Activated naive CD4-positive, alpha-beta T cell treated with anti-CD3 and anti-CD28 coated beads for 36 hours (primary cell): ENCODE measurements at places on chromosomes 7 and 10. TPM values are rescaled to one million over a fixed set of nuclear protein-coding genes. Genes with fewer than 3 reads are reported as not detected.

GRCh38 chr7:16563281-16564022, 36.8 kb downstream of the LRRC72 start:
- H3K27ac ChIP-seq, result peak overlapping the region; percentile 51
- peaks cover 18% of the 10 kb centered on the region for H3K4me1 ChIP-seq
- no peak for DNase-seq
- H3K4me3 ChIP-seq, result peak overlapping the region; percentile 34

- H3K36me3 ChIP-seq, result peaks cover 43% of the 10 kb centered on the region
- peak overlapping the region; percentile 38 for H3K27ac ChIP-seq
- DNase-seq, result no peak
- no peak overlapping the region for H3K4me3 ChIP-seq
Measured at GRCh38 chr10:86439544-86439943, 72.9 kb upstream of the GRID1 start.

GRCh38 chr7:95840953-95841950, 68.9 kb downstream of the DYNC1I1 start:
- H3K4me1 ChIP-seq, result no peaks in the 10 kb centered on the region
- no peak overlapping the region for H3K4me3 ChIP-seq
- H3K36me3 ChIP-seq, result no peaks in the 10 kb centered on the region
- peaks cover 6% of the 10 kb centered on the region for H3K27me3 ChIP-seq
- no peak overlapping the region for H3K27ac ChIP-seq

DNA sequence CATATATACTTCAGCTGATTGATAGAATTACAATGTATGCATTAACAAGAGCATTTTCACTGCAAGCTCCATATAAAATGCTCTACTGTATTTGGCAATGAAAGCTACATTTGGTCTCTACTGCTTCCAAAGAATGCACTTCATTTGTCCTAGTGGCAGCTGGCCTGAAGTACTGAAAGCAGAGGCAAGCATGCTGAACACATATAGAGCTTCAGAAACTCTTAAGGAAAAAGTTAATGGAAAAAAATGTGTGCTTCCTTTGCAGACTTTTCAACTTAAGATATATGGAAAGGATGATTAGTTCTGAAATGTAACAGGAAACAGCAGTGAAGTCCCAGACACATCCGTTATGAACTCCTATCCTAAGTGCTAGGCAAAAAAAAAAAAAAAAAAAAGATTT, 537.1 kb upstream of the POM121L12 start:
- no peak overlapping the region for H3K27ac ChIP-seq
- H3K4me1 ChIP-seq, result no peaks in the 10 kb centered on the region
- no peaks in the 10 kb centered on the region for H3K36me3 ChIP-seq
- H3K4me3 ChIP-seq, result no peak overlapping the region
- DNase-seq, result no peak

GRCh38 chr7:45687721-45688120, 113.6 kb downstream of the ADCY1 start:
- no peaks in the 10 kb centered on the region for H3K27me3 ChIP-seq
- H3K27ac ChIP-seq, result no peak overlapping the region
- DNase-seq, result no peak
- H3K36me3 ChIP-seq, result no peaks in the 10 kb centered on the region

DNA sequence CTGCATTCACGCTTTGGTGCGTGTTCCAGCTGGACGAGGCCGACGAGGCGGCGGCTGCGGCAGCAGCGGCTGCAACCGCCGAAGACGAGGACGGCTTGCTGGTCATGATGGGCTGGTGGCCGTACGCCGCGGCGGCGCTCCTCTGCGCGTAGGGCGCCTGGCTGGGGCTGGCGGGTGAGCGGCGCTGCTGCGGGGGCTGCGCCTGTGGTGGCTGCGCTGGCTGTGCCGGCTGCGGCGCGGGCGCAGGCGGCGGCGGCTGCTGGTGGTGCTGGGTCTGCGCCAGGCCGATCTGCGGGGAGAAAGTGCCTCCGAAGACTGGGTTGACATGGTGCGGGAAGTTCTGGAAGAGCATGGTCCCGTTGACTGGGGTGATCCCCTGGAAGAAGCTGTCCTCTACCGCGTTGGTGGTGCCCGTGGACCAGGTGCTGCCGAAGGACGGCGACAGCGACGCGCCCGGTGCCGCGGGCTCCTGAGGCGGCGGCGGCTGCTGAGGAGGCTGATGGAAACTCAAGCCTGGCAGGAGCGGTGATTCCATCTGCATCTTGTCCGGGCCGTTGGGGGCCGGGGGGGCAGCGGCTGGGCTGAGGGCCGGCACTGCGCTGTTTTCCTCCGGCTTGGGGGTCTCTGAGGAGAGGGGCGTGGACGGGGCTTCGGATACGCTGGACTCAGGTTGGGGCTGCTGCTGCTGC, 51.1 kb downstream of the CPEB3 start:
- peaks cover 9% of the 10 kb centered on the region for H3K27me3 ChIP-seq
- H3K4me1 ChIP-seq, result peaks cover 13% of the 10 kb centered on the region
- no peak overlapping the region for H3K27ac ChIP-seq
- peak; percentile 34 for DNase-seq
- peak overlapping the region; percentile 73 for H3K4me3 ChIP-seq
- H3K36me3 ChIP-seq, result peaks cover 2% of the 10 kb centered on the region

GRCh38 chr7:24936121-24936824, 43.7 kb downstream of the OSBPL3 start:
- H3K4me3 ChIP-seq, result no peak overlapping the region
- peaks cover 16% of the 10 kb centered on the region for H3K36me3 ChIP-seq
- H3K4me1 ChIP-seq, result peaks cover 38% of the 10 kb centered on the region
- no peaks in the 10 kb centered on the region for H3K27me3 ChIP-seq

- no peaks in the 10 kb centered on the region for H3K4me1 ChIP-seq
- H3K27me3 ChIP-seq, result no peaks in the 10 kb centered on the region
- peaks cover 6% of the 10 kb centered on the region for H3K36me3 ChIP-seq
- no peak for DNase-seq
- no peak overlapping the region for H3K27ac ChIP-seq
Measured at GRCh38 chr7:66301249-66301648, 96.1 kb downstream of the TPST1 start.

DNA sequence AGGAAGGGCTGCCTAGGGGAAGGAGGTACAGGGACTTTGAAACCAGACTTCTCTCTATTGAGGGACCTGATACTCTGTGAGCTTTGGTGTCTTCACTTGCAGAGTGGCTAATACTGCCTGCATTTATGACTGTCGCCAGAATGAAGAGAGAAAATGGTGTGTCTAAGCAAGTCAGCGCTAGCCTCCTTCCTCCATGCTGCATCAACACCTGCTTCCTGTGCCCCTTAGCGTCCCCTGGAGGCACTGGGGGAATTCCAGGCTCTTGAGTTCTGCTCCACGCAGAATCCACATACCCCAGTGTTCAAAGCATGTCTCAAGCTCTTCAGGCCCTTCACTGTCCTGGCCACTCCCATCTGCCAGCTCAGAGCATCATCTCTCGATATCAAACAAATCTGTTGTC, 140.5 kb downstream of the PKD1L1 start:
- no peak overlapping the region for H3K27ac ChIP-seq
- H3K4me3 ChIP-seq, result no peak overlapping the region
- H3K27me3 ChIP-seq, result no peaks in the 10 kb centered on the region
- no peak for DNase-seq
- H3K4me1 ChIP-seq, result no peaks in the 10 kb centered on the region

DNA sequence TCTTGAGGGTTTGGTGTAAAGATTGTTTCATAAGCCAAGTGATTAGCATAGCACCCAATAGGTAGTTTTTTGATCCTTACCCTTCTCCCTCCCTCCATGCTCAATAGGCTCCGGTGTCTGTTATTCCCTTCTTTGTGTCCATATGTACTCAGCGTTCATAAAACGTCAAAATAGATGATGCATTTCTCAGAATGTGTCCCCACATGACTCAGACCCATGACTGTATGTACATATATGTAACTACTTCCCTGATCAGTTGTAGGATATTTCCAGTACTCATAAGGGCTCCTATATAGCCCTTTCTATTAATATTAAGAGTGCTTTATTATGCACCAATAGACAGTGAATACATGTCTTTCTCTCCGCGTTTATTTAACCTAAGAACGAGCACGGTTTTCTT, 466.9 kb downstream of the KIF20B start:
- no peaks in the 10 kb centered on the region for H3K4me1 ChIP-seq
- no peaks in the 10 kb centered on the region for H3K36me3 ChIP-seq
- H3K4me3 ChIP-seq, result no peak overlapping the region
- H3K27me3 ChIP-seq, result no peaks in the 10 kb centered on the region
- no peak overlapping the region for H3K27ac ChIP-seq

DNA sequence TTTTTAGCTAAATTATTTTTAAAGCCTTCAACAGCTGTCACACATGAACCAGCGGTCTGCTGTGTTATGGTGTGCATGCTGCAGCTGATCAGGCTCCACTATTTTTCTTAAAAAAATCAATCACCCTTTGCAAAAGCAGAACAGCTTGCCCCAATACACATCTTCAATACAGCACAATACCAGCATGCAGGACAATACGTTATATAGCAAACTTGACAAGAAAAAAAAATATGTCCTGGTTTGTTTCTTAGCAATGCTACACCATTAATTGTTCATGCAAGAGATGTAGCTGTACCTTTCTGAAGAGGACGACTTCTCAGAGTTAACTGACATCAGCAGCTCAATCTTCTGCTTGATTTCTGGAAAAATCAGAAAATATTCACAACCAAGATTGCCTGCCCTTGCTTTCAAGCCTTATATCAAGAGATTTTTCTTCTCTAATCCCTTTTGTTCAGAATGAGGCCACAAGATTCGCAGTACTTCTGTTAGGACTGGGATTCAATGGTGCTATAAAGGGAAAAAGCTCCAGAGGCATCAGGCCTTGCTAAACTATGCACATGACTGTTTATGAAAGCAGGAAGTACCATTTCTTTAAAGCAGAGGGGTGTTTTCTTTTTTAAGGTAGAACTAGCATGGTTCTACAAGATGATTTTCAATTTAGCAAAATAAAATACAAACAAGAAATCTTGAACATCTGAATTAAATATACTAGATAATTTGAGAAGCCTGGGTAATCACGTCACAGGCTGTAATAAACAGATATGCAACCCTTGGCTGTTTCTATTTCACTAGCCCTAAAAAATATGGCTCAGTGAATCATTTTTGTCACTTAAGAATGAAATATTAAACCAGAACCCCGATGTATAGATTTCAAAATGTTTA, 120.0 kb downstream of the SRPK2 start:
- peaks cover 53% of the 10 kb centered on the region for H3K4me1 ChIP-seq
- peak overlapping the region; percentile 72 for H3K4me3 ChIP-seq
- H3K36me3 ChIP-seq, result peaks cover 2% of the 10 kb centered on the region

DNA sequence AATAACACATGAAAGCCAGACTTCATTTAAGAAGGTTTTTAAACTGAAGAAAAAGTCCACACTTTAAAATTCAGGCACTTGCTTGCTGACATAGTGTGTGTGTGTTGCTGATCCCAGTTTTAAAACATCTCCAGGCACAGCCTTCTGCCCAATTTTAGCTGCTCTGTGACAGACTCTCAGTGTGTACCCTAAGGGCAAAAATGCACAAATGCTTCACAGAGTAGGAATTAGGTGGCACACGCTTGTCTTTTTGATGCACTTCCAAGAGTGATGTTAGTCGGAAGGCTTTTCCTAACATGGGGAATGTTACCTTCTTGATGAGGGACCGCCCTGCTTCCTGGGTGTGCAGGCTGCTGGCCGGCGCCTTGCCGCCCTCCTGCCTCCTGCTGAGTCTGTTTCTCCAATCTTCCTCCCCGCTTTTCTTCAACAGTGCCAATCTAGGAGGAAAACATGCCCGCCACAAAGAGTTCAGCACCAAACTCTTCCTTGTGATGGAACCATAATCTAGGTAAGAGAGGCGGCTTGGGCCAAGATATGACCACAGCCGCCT, 122.3 kb downstream of the SVIL start:
- peaks cover 3% of the 10 kb centered on the region for H3K36me3 ChIP-seq
- no peak overlapping the region for H3K27ac ChIP-seq
- H3K4me3 ChIP-seq, result no peak overlapping the region
- no peak for DNase-seq
- no peaks in the 10 kb centered on the region for H3K27me3 ChIP-seq

- no peaks in the 10 kb centered on the region for H3K4me1 ChIP-seq
- H3K4me3 ChIP-seq, result no peak overlapping the region
- no peaks in the 10 kb centered on the region for H3K36me3 ChIP-seq
- no peak for DNase-seq
- no peak overlapping the region for H3K27ac ChIP-seq
Measured at GRCh38 chr7:70855373-70855772, 276.6 kb upstream of the GALNT17 start.

DNA sequence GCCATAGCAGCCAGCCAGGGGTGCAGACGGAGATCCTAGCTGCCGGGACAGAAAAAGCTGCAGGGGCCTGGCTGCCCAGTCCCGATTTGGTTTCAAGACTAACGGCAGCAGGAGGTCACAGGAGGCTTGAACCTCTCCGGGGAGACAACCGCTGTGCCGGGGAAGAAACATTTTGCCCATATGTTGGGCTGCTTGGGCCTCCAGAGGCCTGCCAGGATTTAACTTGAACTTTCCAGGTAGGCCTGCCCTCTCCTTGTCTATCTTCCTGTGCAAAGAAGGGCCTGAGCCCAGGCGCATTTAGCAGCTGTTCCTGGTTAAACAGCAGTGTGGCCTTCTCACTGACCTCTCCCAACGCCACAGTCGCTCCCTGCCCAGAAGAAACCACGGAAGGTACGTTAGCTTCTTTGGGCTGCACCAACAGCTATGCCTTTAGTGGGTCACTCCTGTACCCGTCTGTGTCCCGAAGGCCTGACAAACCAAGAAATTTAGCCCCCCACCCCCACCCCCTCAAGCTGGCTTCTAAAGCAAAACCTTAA, 17.1 kb upstream of the PTF1A start:
- H3K36me3 ChIP-seq, result no peaks in the 10 kb centered on the region
- H3K27ac ChIP-seq, result no peak overlapping the region
- peaks cover 74% of the 10 kb centered on the region for H3K27me3 ChIP-seq
- no peak overlapping the region for H3K4me3 ChIP-seq
- peaks cover 9% of the 10 kb centered on the region for H3K4me1 ChIP-seq

- H3K4me1 ChIP-seq, result peaks cover 5% of the 10 kb centered on the region
- H3K27ac ChIP-seq, result no peak overlapping the region
- no peaks in the 10 kb centered on the region for H3K36me3 ChIP-seq
- no peak overlapping the region for H3K4me3 ChIP-seq
- no peak for DNase-seq
Measured at GRCh38 chr7:99955247-99955646, 20.6 kb downstream of the AZGP1 start.

Gene CTTNBP2
- not detected for total RNA-seq

Gene TMEM140
- 9.2 TPM for total RNA-seq

Gene CALHM3
- not detected for total RNA-seq

Gene CFAP70
- total RNA-seq, result 0.20 TPM

Gene MNX1
- 0.10 TPM for total RNA-seq
